ENCODE measurements at places on chromosomes 11 and 22. TPM values are rescaled to one million over a fixed set of nuclear protein-coding genes. Genes with fewer than 3 reads are reported as not detected.

DEUP1 gene
- total RNA-seq = not detected

TSPAN32 gene
- total RNA-seq = 2.7 TPM

MIAT gene
- total RNA-seq = 0.39 TPM

TPCN2 gene
- 3.2 TPM for total RNA-seq

Data from RPMI7951 (cell line).